HFFc6 (cell line): ENCODE measurements at places on chromosomes 7 and 10. TPM values are rescaled to one million over a fixed set of nuclear protein-coding genes. Genes with fewer than 3 reads are reported as not detected.

DNA sequence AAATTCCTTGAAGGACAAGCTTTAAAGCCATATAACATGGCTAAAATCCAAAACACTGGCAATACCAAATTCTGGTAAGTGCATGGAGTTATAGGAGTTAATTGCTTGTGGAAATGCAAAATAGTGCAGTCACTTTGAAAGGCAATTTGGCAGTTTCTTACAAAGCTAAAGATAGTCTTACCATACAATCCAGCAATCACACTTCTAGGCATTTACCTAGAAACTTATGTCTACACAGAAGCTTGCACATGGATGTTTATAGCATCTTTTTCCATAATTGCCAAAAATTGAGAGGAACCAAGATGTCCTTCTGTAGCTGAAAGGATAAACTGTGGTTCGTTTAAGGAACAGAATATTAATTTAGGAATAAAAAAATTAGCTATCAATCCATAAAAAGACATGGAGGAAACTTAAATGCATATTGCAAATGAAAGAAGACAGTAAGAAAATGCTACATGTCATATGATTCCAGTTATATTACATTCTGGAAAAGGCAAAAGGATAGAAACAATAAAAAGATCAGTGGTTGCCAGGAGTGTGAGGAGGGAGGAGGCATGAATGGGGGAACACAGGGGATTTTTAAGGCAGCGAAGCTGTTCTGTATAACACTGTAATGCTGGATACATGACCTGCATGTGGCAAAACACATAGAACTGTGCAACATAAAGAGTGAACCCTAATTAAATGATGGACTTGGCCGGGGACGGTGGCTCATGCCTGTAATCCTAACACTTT, 51.9 kb downstream of the GNAT3 start:
- DNase-seq, result no peak

GRCh38 chr10:43665054-43665453, 16.4 kb upstream of the ZNF32 start:
- no peak for DNase-seq

DNA sequence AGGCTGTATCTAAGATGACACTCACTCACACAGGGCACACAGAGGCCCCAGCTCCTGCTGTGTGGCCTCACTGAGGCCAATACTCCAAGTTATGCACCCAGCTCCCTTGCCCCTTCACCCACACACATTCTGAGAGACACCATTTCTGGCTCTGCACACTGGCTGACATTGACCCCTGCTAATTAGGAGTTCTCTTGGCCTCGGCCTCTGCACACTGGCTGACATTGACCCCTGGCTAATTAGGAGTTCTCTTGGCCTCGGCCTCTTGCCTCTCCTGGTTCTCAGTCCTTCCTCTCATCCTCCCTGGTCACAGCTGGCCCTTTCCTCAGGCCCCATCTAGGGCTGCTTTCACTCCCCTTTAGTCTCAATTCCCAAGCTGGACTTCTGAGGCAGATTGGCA, 97.3 kb downstream of the GRID1 start:
- DNase-seq, result no peak

DNA sequence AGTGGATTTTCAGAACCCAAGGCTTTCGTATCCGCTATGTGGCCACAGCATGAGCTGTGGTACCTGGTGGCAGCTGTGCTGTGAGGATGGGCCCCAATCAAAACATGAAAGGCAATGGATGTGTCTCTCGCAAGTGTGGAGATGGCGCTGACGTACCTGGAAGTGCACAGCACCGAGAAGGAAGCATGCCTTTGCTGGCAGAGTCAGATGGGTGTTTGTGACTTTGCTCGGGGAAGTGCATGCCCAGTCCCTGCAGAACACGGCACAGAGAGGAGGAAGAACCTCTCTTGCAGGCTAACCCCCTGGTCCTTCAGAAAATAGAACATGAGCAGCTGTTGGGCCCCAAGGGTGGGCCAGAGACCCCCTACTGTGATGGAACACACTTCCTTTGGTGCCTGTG, 654.1 kb upstream of the ZWINT start:
- DNase-seq, result no peak

The BEND7 gene
- total RNA-seq, result 0.14 and 1.2 TPM in 2 replicates

The DNAJB6 gene
- total RNA-seq, result 147 to 204 TPM (median 191 TPM) in 3 replicates

DNA sequence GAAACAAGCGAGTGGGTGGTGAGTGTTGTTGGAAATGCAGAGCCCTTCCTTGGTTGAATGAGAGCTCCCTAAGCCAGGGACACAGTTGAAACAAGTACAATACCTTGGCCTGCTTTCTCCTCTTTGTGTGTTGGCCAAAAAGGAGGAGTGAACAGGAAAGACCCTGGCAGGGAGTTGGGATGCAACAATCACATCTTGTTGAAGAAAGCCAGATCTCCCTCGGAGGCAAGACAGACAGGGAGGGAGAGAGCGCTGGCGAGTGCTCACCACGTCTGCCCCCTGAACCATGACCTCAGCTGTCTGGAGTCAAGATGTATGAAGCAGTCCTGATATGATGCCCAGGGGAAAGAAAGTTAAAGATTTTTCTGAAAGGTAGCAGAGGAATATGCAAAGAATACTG, 66.8 kb downstream of the ADAM12 start:
- no peak for DNase-seq
